Activated CD4-positive, alpha-beta memory T cell treated with anti-CD3 and anti-CD28 coated beads, Interleukin-2, amount 10 ng/mL, durations not matched to agents 7 days and 5 days (primary cell): ENCODE measurements at places on chromosomes 1 and 21.

- DNase-seq, result no peak
These were observed 261.4 kb downstream of the CTH start for GRCh38 chr1:70672442-70672888.

DNA sequence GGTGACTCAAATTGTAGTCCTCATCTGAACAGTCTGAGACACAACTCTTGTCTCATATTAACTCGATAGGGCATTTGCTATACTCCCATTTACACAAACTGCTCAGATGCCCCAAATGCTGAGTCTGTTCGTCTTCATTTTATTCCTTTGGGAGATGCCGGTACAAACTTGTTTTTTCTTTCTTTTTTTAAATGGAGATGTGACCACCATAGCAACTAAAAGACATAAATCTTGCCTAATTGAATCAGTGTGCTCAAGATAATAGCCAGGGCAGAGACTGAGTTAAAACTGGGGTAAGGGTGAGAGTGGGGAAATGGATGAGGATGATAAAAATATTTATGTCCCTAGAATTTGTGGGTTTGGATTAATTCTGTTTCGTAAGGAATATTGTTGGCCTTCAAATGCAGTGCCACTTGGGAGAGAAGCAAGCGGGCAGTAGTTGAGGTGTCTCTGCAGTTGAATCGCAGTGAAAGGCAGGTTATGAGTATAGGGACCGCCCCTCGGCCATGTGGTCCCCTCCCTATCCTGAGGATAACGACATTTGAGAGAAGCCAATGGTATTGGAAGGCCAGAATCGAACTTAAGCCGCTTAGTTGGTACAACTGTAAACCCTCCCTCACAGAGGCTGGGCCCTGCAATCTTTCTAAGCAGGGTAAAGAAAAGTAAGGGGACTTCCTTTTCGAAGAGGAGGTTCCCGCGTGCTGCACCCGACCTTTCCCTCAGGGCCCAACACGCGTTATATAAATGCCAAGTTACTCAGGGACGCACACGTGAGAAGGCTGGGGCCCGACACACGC, 859 bp upstream of the LRRC8B start:
- DNase-seq, result peak; percentile 65

GRCh38 chr1:232029315-232029714, 402.7 kb downstream of the DISC1 start:
- no peak for DNase-seq

GRCh38 chr1:93733340-93733739, 51.7 kb upstream of the BCAR3 start:
- DNase-seq, result no peak

- DNase-seq, result peak; percentile 17
These were observed 84.9 kb downstream of the KIF14 start for GRCh38 chr1:200535605-200536004.

- no peak for DNase-seq
These were observed 26.2 kb upstream of the CD1A start for GRCh38 chr1:158227904-158228623.

- no peak for DNase-seq
These were observed 7.4 kb downstream of the IFFO2 start for GRCh38 chr1:18948913-18949685.

DNA sequence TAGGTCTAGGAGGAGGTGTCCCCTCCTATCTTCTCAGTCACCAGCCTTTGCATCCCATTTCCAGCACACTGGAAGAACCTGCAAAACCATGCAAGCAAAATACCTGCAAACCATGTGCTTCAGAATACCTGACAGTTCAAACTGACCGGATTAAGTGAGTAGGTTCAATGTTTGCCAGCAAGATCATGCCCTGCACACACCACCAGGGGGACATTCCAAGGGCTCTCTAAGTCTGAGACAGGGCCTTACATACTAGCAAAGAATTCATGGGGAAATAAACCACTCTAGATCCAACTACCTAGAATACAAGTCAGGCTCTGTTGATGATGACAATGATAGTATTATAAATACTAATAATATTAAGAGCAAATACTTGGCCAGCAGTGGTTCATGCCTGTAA, 27.6 kb downstream of the INPP5B start:
- DNase-seq, result no peak

- no peak for DNase-seq
These were observed 463.7 kb downstream of the KCNT2 start for GRCh38 chr1:196144588-196144987.

- DNase-seq, result no peak
These were observed 173.3 kb downstream of the SEC16B start for GRCh38 chr1:177796561-177796960.

DNA sequence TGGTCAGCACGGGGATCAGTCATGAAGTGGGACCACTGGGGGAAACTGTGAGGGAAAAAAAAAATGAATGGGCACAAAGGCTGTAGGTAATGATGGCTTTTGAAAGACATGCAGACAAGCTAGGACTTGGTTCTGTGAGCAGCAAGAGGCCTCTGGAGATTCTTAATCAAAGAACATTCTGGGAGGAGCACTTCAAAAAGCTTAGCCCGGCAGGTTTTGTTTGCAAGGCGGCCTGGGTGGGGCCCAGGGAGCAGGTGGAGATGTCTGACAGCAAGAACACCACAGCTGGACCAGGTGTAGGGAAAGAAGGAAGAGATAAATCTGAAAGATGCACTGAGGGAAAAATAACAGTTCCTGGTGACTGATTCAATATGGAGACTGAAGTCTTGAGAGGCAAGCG, 6.0 kb downstream of the TEX35 start:
- DNase-seq, result no peak

GRCh38 chr21:46160907-46161632, 5.7 kb upstream of the FTCD start:
- DNase-seq, result peak; percentile 15

GRCh38 chr1:111216751-111217150, 10.8 kb upstream of the CHI3L2 start:
- no peak for DNase-seq

GRCh38 chr1:40802078-40802741, 18.6 kb downstream of the KCNQ4 start:
- peak; percentile 89 for DNase-seq

DNA sequence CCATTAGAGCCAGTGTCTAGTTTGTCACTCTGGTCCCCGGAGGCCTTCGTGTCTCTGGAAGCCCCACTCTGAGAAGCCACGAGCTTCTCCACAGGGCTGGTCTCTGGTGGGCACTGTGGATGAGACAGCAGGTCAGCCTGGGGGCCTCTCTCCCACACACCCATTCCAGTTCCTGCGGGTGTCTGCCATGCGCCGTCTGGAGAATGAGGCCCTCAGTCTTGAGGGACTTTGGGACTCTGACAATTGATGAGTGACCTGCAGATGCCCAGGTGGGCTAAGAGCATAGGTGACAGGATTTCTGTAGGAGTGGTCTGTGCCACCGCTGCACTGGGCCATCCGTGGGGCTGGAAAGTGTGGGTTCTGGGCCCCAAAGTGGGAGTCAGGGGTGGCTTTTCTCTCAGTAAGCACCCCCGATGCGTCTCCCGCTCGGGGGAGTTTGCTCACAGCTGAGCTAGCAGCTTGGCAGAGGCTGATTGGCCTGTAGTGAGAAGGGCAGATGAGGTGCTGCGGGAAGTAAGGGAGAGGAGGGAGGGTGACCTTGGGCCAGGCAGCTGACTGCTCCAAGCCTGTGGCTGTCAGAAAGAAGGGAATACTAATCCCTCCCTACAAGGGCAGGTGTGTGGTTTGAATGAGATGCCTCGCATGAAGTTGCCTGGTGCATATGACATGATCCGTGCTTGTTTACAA, 26.4 kb downstream of the LHX4 start:
- no peak for DNase-seq

- DNase-seq, result no peak
These were observed 61.6 kb downstream of the PTPRC start for GRCh38 chr1:198700396-198700795.

- no peak for DNase-seq
These were observed 133.6 kb upstream of the ATP1B1 start for GRCh38 chr1:168972887-168973286.

DNA sequence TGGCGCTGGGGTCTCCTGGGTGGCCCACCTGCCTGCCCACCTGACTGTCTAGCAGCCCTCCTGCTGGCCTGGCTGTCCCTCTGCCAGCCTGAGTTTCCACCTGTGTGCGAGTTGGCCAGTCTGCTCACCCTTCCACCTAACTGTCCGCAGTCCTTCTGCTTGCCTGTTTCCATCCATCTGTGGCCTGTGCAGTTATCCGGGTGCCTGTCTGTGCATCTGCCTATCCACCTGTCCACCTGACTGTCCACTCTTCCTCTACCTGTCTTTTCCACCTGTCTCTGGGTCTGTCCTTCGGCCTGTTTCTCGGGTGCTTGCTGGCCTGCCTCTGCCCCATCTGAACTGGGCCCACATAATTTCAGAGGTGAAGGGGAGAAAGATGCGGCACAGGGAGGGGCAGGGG, 1.9 kb downstream of the KCNQ4 start:
- no peak for DNase-seq

- DNase-seq, result no peak
These were observed 100.0 kb upstream of the CLDN14 start for GRCh38 chr21:36579898-36580297.

DNA sequence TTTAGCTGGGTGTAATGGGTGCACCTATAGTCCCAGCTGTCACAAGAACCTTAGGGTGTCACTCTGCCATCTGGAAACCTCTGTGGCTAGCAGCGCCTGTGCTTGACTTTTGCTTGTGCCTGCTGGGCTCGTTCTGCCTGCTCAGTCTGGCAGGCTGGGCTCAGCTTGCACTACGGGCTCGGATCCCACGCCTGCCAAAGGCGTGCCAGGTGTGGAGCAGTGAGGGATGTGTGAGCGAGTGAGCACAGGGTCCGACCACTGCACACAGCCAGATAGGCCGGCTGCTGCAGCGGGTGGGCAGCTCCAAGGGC, 2.8 kb upstream of the LSM10 start:
- no peak for DNase-seq

DNA sequence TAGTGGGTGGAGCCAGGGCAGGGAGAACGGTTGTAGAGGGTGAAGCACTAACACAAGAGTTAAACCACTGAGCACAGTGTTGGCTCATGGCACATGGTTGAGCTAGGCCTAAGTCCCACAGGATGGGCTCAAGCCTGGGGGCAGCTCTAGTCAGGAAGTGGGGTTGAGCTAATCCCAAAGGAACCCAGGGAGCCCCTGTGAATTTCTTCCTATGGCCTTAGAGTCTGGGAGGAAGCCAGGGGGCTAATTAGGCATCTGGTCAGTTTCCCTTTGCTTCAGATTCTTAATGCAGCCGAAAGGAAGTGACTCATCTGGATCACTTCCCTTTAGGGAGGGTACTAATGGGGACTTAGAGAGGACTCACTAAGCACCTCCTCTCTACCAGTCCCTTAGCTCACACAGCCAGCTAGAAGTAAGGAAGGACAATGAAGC, 10.1 kb downstream of the CFAP45 start:
- no peak for DNase-seq

GRCh38 chr1:53763461-53763860, 24.5 kb upstream of the GLIS1 start:
- DNase-seq, result no peak

- DNase-seq, result no peak
These were observed 7.4 kb downstream of the NBPF3 start for GRCh38 chr1:21447311-21447710.

- no peak for DNase-seq
These were observed at the start of gene TAL1 for GRCh38 chr1:47232187-47232874. TAL1 (minus strand) TSS chr1:47232225; CDS start chr1:47225888, 6,337 bp downstream.

GRCh38 chr1:220224611-220225124, 47.6 kb downstream of the RAB3GAP2 start:
- no peak for DNase-seq

DNA sequence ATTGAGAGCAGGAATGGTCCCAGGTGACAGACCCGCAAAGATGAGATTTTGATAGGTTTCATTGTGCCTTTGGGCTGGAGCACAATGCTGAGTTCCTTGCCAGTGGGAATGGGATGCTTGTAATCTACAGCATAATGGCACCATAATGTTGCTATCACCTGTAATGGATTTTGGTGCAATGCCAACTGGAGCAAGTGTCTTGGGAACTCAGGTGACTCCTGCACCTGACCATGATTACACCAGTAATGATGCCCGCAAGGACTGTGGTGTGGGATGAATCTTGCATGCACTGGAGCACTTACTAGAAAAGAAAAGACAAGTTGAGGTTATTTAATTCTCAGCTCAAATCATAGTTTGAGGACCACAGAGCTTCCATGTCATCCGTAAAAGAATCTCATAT, 96.7 kb downstream of the PTPRU start:
- no peak for DNase-seq

- DNase-seq, result peak; percentile 79
These were observed 8.4 kb upstream of the IKBKE start for GRCh38 chr1:206461602-206462455.

DNA sequence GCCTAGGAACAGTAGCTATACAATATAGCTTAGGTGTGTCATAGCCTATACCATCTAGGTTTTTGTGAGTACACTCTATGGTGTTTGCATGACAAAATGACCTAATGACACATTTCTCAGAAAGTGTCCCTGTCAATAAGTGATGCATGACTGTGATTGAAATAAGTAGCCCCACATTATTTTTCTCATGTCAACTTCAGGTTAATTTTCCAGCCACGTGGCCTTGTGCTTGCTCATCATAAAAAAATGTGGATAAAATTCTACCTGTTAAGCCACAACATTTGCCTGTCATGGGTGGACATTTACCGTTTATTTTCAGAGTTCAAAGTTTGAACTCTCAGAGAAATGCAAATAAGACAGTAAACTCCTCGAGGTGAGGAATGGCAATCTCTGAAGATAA, 5.5 kb downstream of the DISC1 start:
- DNase-seq, result no peak

- no peak for DNase-seq
These were observed 48.8 kb downstream of the ARHGEF10L start for GRCh38 chr1:17588048-17588871.

DNA sequence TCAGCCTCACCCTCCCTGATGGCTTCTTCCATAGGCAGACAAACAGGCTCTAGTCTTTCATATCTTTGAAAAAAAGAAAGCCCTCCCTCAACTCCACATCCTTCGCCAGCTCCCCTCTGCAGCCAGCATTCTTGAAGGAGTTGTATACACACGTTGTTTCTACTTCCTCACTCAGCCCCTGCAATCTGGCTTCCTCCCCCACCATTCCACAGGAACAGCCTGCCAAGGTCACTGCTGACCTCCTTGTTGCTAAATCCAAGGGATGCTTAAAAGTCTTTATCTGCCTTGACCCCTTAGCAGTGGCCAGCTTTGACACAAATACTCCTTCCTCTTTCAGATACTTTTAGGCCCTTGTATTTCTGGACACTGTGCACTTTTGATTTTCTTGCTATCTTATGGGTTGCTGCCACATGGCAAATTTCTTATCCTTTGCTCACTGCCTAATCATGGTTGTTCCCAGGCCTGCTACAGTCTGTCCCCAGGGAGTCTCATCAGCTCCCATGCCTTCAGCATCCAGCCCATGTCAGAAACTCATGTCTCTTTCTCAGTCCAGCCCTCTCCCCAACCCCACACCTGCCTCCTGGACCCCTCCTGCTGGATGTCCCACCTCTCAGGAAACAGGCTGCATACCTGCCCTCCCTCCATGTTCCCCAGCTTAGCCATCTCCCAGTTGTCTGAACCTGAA, 8.3 kb downstream of the FAM229A start:
- no peak for DNase-seq

GRCh38 chr1:55322842-55323241, 107.7 kb upstream of the USP24 start:
- DNase-seq, result no peak

- peak; percentile 55 for DNase-seq
These were observed 2.7 kb downstream of the MAN1C1 start for GRCh38 chr1:25619101-25619890.

- no peak for DNase-seq
These were observed 9.4 kb upstream of the LMNA start for GRCh38 chr1:156104861-156105832.
